ENCODE measurements at places on chromosomes 11 and 22.

GRCh38 chr11:24093375-24093774 is 403.5 kb upstream of the LUZP2 start:
- DNase-seq, result no peak

- peak; percentile 36 for DNase-seq
Observed at GRCh38 chr22:37239336-37240239, 4.5 kb downstream of the RAC2 start.

GRCh38 chr22:39125622-39126021 is 26.9 kb downstream of the CBX7 start:
- no peak for DNase-seq

GRCh38 chr22:49394116-49394785 is 433.4 kb downstream of the BRD1 start:
- DNase-seq, result no peak

DNA sequence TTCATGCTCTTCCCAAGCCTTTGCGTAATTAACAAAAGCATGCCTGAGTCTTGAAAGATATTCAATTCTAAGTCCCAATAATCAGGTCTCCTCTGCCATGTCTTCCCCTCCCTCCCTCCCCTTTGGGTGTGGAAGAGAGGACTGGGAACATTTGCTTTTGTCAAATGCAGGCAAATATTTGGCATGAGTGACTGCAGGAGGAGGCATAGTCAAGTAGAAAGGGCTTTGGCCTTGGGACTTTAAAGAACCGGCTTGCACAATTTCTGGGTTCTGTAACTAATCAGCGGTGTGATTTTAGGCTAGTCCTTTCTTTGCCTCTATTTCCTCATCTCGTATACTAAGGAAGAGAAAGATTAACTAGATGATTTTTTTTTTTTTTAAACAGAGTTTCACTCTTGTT is 59.5 kb downstream of the SCN3B start:
- DNase-seq, result no peak

GRCh38 chr11:121538054-121538453 is 85.3 kb upstream of the SORL1-AS1 start:
- DNase-seq, result no peak

GRCh38 chr11:73950869-73951710 is at the start of gene DNAJB13:
Gene DNAJB13, plus strand, starts transcription at chr11:73951026. Its CDS starts 44 bp downstream, at chr11:73951070.
- DNase-seq, result no peak

- peak; percentile 80 for DNase-seq
Observed at GRCh38 chr11:79045018-79045799, 395.6 kb downstream of the TENM4 start.

GRCh38 chr11:13850231-13851005 is 112.1 kb upstream of the SPON1 start:
- DNase-seq, result no peak

DNA sequence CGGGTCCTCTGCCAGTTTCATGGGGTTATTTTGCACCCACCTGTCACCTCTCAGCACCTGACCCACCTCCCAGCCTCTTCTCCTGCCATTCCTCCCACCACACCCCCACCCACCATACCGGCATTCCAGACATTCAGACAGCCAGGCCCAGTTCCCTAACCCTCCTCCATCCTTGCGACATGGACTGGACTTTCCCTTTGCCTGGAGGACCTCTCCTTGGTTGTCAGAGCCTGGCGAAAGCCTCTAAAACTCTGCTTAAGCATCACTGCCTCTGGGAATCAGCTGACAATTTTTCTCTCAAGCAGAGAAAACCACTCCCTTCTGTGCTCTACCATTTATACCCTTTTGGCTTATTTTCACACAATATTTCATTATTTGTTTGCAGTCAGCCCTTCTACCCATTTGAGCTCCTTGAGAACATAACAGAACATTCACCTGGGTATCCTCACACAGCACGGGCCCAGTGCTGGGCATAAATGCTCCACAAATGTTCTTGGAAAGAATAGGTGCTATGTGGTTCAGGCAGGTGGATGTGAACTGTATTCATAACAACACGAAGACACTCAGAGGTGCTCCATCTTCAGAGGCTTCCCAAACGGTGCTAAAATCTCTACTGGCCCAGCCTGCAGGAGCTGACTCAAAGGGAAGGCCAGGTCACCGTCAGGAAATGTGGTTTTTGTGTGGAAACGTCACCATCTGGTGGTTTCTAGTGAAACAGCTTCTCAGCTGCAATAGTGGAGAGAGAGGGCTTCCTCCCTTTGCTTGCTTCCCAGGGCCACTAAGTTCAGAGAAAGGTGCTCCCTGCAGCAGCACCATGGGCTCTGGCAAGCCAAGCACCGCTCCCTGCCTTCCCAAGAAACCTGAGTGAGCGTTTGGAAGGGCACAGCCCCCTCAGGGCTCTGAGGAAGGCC is 10.4 kb downstream of the SPATA19 start:
- no peak for DNase-seq

DNA sequence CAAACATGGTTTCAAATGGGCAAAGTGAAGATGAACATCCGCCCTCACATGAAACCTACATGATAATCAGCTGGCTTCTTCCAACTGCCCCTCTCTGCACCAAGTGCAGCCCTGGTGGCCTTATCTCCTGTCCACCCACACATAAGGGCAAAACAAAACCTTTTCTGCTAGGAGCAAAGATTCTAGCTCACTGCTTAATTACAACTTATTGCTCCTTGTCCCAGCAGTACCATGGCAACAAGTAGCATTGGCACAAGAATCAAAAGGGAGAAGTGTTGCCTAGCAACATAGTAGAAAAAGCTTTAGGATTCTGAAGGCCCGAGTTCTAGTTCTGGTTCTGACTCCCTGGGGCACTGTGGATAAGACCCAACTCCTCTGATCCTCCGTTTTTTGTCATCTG is 68.7 kb upstream of the BMAL1 start:
- no peak for DNase-seq
